ENCODE measurements at places on chromosomes 5 and 9.

DNA sequence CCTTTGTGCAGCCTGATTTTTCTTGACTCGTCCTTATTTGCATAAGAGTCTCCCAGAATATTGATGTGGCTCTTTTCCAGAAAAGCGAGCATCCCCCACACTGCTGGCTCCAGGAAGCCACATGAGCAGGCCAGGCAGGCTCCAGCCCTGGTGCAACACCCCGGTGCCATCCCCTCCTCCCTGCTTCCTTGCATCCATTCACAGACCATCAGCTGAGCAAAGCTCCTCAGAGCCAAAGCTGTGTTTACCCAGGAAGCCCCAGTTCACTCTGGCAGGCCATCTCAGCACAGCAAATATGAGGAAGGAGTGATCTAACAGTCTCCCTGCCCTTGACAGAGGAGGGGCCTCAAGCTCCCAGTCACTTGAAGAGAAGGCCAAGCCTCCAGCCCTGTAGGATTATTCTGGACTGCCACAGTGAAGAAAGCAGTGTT, 34.4 kb downstream of the INSYN2B start:
- DNase-seq: no peak

DNA sequence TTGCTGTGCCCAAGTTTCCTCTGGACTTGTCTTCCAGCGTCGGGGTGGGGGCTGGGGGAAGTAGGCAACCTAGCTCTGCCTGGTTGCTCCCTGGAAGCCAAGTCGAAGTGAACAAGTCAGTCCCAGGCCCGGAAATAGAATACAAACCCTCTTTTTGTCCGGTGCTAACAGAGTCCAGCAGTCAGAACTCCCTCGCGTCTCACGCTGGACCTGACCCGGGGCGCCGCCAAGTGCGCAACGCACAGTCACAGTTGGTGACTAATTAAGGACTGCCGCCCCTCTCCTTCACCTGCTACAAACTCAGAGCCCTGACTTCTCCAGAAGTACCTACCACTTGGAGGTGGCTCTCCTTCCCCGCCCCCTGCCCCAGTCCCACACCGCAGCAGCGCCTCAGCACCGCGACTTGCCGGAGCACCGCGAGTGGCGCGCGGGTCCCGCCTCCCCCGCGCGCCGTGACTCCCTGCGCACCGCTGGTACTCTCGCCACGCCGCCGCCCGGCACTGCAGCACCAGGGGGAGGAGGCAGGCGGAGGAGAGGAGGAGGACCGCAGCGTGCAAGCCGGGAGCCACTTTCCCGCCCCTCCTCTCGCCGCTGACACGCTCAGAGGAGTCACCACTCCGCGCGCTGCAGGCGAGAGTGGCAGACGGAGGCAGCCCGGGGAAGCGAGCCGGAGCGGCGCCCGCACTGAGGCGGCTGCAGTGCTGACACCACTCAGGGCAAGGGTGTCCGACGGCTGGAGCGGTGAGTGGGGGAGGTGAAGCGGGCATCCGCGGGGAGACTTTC, at the start of gene SV2C:
TSS of gene SV2C (plus strand) at position 612 of the 783 bp plus-strand sequence. CDS start 48,368 bp downstream, outside the sequence.
- DNase-seq: no peak

GRCh38 chr9:116288658-116289057, 135.1 kb downstream of the PAPPA start:
- DNase-seq: no peak

DNA sequence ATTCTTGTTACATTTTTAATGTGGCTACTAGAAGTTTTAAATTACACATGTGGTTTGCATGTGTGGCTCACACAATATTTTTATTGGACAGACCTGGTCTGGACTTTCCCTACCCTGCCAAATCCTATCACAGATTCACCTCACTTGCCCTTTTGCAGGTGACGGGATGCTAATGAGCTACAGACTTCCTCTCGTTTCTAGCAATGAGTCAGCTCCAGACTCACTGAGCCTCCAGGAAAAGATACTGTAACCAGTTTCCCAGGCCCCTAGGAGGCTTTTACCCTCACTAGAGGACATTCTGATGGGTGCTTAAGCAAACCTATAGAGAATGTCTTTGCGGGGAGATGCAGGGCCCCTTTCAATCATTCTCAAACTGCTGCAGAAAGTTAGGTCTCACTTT, 135.4 kb downstream of the WDR41 start:
- no peak for DNase-seq

- DNase-seq: no peak
Measured at GRCh38 chr5:2999926-3000325, 248.4 kb upstream of the IRX2 start.

DNA sequence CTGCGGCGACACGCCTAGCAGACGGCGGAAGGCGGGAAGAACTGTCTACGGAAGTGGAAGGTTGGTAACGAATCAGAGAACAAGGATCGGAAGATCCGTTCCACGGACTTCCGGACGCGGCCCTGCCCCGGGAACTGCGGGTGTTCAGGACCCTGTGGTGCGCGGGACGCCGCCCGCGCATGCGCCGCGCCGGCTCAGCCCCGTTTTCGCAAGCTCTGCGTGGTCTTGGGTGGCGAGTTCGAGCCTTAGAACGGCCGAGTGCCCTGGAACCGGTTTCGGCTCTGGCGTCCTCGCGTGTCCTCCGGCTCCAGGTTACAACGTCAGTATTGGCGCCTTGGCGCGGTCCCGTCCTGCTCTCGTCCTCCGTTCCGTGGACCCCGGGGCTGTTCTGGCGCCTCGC, 515 bp upstream of the RNU6ATAC start:
- DNase-seq: no peak

GRCh38 chr9:98127226-98127625, 8.2 kb upstream of the TRIM14 start:
- no peak for DNase-seq

DNA sequence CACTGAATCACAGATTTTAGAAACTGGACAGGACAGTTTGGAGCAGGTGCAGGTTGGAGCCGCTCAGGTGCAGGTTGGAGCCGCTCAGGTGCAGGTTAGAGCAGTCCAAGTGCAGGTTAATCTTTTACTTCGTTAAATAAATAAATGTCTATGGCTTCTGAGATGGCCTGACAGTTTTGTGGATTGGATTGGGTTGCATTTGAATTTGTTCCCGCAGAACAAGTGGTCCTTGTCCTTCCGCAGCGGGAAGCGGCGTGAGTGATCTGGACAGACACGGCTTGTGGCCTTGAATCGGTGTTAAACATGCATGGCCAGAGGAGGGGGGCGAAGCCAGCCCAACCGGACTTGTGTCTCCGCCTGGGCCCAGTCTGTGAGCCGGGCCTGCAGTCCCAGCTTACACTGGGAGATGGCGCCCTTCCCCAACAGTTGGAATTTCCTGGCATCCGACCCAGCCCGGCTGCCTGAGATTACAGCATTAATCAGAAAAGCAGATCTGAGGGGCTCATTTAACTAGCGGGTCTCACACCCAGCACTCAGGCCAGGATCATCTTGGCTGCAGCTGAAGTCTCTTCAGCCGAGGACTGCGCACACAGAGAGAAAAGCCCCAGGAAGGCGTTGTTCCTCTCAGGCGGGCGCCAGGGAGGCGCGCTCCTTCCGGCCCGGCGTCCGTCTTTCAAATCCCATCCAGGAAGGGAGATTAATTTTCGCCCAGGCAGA, 1.5 kb upstream of the OLFM1 start:
- peak; percentile 50 for DNase-seq

DNA sequence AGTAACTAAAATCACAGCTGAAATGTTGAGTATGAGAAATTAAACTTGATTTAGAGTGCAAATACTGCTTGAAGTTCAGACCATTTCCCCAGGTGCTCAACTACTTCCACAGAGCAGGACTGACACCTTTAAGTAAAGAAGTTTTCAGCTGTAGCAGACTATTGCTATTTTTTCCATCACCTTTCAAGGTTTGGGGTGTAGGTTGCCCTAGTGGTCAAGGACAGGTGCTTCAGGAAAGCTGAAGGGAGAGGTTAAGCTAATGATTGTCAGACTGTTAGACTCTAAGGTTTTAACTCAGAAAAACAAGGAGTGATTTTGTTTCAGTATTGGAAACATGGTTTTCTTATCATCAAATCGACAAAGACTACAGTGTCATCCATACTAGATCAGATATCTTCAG, 162.1 kb downstream of the CCDC192 start:
- DNase-seq: no peak
